Upper lobe of right lung (tissue), 1 donor: ENCODE measurements at places on chromosomes 16 and 17. TPM values are rescaled to one million over a fixed set of nuclear protein-coding genes. Genes with fewer than 3 reads are reported as not detected.

IL34 gene
- total RNA-seq: 3.3 TPM

DNA sequence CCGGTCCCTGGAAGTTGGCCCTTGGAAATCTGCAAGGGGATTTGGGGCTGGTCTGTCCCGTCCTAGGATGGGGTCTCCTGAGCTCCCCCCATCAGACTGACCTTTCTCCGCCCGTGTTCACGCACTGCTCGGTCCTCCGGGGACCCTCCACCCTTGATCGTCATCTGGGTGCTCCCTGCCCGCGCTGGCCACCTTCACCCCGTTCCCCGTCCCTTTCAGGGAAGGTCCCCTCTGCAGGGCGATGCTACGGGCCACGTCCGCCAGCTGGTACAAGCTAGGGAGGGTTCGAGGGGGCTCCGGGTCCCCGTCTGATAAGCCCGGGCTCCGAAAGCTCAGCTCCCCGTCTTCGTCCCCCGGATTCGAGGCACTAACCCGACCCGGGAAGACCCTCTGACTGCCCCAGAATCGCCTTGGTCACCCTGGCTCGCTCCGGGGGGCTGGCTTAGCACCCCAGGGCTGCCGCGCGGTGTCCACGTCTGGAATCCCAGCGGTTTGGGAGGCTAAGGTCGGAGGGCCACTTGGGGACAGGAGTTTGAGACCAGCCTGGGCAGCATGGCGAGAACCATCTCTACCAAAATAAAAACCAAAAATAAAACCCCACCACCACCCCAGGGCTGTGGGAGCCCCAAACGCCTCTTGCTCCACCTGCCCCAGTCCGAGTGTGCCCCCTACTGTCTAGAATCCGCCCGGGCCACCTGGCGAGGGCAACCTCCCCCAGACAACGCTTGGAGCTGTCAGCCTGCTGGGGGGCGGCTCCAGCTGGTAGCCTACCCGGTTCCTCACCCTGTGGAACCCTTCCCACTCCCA is 1.1 kb upstream of the SLC43A2 start:
- H3K27me3 ChIP-seq: no peaks in the 10 kb centered on the region
- peak overlapping the region; percentile 92 for H3K27ac ChIP-seq
- peaks cover 5% of the 10 kb centered on the region for H3K36me3 ChIP-seq
- peak overlapping the region; percentile 81 for H3K4me3 ChIP-seq
- peak; percentile 90 for DNase-seq
- peaks cover 40% of the 10 kb centered on the region for H3K4me1 ChIP-seq

- H3K27ac ChIP-seq: no peak overlapping the region
- no peak overlapping the region for H3K4me3 ChIP-seq
- no peaks in the 10 kb centered on the region for H3K36me3 ChIP-seq
- DNase-seq: no peak
Measured at GRCh38 chr16:68503334-68503733, 35.8 kb upstream of the ZFP90 start.

NMRAL1 gene
- total RNA-seq: 39.0 TPM
